ENCODE measurements at places on chromosomes 12 and 14.

- no peak for DNase-seq
These were observed 992.9 kb downstream of the GALC start for GRCh38 chr14:87000081-87000480.

DNA sequence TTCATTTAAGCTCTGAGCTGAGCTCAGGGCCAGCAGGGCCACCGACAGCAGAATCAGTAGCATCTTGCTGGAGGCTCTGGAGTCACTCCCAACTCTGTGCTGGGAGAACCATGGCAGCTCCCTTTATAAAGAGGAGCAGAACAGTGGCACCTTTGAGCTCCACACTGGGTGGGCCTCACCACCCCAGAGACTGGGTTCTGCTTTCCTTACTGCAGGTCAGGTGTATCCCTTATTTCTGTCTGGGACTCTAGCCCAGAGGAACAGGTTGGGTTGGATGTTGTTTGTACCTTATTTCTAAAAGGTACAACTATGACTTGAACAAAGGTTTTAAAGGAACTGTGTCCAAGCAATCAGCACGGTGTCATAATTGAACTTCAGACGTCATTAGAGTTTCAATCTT, at the start of gene PRB3:
PRB3 (minus strand) TSS at position 101 of the 400 bp plus-strand sequence; CDS start at position 63, 38 bp downstream.
- DNase-seq: no peak

DNA sequence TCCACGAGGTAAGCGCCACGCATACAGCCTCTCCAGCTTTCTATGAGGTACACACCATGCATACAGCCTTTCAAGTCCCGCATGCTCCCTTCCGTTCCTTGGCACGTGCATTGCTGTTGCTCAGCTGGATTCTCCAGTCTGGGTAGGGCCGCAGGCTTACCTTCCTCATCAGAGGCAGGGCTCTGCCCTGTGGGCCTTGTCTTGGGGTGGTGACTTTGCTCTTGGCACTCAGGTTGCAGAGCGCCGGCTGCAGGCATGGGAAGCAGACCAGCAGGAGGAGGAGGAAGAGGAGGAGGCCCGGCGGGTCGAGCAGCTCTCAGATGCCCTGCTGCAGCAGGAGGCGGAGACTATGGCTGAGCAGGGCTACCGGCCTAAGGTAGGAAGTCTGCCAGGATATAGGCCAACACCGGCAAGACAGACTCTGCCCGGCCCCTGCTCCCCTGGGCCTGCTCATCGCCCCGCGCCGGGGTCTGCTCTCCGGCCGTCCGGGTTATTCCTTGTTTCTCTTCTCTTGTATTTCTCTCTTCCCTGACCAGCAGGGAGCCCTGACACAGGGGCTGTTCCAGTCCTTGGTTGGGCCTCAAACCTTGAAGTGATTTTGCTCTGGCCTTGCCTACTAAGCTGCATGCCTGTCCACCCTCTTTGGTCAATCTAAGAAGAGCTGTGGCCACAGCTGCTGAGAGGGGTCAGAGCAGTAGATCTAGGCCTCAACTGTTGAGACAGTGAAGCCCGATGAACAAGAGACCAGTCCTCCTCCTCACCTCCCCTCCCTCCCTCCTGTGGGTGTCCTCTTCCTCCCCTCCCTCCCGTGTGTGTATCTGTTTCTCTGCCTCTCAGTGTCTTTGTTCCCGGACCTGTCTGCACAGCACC, 15.3 kb downstream of the TCHP start:
- DNase-seq: no peak

DNA sequence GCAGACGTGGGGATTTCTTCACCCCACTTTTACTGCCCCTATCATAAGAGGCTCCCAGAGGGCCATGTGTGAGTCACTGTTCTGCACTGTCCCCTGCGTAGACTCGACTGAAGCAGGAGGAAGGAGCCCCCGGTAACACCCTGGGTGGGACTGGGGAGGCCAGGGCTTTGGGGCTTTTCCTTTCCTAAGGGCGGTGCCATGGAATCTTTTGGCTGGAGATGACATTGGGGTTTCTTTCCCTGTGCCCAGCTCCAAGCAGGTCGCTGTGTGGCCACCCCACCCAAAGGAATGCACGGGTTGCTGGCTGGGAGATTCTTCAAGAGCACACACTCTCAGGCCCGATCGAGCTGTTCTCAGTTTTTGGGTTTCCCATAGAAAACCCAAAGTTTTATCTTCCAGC, 62.3 kb upstream of the RIN3 start:
- no peak for DNase-seq

DNA sequence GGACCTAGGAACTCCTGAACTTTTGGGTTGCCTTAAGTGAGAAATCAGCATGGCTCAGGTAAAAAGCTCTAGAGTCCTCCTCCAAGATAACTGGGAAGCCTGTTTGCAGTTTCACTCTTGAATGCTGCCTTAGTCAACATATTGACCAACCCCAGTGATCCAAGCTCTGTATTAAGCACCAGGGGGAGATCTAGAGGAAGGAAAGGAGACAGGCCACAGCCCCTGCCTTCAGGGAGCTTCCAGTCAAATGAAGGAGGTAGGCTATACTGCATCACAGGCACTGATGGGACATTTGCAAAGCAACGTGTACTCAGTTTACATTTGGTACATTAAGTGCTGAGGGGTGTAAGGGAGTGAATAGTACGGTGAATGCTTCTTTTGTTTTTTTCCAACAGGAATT, 1.2 kb upstream of the CSAD start:
- DNase-seq: no peak

GRCh38 chr12:28539691-28540323, 349.6 kb downstream of the CCDC91 start:
- DNase-seq: no peak

- no peak for DNase-seq
These were observed 16.1 kb upstream of the NXPH4 start for GRCh38 chr12:57200497-57200896.

GRCh38 chr12:55703901-55704761, 3.6 kb downstream of the ITGA7 start:
- DNase-seq: no peak

DNA sequence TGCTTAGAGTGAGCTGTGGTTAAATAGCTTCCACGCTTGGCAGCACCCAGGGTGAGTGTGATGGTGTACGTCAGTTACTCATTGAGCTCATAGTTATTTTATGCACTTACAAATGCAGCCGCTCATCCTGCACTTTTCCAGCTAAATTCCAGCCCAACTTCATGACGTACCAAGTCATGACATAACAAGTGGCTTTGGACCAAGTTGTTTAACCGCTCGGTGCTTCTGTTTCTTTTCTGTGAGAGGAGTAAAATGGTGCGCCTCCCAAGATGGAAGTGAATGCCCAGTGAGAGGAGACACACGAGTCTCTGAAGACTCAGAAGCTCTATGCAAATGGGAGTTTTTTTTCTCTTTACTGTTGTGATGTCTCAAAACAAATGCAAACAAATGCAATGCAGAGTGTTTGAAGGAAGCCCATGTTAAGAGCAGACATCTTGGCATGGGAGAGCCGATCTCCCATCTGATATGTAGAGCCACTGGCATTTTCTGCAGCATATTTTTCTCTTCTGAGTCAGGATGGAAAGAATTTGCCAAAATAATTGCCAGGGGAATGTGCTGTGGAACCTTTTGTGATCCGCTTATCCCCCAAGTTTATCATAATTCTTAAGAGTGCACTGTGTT, 72.2 kb downstream of the FBXW8 start:
- no peak for DNase-seq

- DNase-seq: no peak
These were observed 16.3 kb downstream of the YAF2 start for GRCh38 chr12:42221726-42222125.

DNA sequence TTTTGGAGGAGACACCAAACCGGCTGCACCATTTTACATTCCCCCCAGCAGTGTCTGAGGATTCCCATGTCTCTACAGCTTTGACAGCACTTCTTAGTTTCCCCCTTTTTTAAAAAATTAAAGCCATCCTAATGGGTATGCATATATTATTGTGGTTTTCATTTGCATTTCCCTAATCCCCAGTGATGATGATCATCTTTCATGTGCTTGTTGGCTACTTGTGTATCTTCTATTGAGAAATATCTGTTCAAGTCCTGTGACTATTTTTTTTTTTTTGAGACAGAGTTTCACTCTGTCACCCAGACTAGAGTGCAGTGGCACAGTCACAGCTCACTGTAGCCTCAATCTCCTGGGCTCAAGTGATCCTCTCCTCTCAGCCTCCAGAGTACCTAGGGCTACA, 23.2 kb upstream of the ASPG start:
- no peak for DNase-seq

DNA sequence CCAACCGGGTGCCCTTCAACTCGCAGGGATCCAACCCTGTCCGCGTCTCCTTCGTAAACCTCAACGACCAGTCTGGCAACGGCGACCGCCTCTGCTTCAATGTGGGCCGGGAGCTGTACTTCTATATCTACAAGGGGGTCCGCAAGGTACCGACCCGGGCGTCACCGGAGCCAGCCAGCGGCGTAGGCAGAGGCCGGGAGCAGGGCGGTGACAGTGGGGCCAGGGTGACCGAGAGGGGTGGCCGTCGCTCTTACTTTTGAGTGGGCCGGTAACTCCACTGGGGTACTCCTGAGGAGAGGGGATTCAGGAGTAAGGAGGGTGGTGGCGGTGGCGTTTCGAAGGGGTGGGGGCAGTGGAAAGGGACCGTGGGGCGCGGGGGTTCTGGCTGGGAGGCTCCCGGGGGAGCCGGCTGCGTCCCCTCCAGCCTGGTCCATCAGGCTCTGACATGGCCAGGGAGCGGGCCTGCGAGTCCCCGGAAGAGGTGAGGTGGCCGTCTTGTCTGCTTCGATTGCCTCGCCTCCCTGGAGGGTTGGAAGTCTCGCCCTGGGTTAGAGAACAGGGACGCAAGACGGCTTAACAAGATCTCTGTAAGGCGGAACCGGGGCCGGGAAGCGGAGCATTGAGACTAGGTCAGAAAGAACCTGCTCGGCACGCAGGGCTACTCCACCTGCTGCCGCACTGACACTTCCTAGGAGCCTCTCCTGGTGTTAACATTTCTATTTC, 491 bp downstream of the WDR20 start:
- DNase-seq: peak; percentile 33

GRCh38 chr14:38490273-38490672, 234.4 kb upstream of the CLEC14A start:
- no peak for DNase-seq

DNA sequence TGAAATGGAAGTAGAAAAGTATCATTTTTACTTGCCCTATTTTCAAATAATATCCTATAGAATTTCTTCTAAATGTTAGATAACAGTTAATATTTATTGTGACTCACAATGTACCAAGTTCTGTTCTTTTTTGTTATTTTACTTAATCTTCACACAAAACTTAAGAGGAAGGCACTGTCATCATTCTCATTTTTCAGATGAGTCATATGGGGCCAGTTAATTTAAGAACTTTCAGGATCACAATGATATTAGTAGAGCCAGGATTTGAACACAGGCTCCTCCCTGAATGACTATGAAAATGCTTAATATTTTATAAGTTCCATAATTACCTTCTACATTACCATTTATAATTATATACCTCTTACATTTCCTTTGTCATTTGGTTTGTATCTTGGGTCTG, 10.4 kb upstream of the TMEM260 start:
- no peak for DNase-seq

GRCh38 chr12:127811988-127812387, 455.0 kb upstream of the TMEM132C start:
- no peak for DNase-seq

- DNase-seq: no peak
These were observed 35.8 kb upstream of the DICER1 start for GRCh38 chr14:95193081-95193480.

DNA sequence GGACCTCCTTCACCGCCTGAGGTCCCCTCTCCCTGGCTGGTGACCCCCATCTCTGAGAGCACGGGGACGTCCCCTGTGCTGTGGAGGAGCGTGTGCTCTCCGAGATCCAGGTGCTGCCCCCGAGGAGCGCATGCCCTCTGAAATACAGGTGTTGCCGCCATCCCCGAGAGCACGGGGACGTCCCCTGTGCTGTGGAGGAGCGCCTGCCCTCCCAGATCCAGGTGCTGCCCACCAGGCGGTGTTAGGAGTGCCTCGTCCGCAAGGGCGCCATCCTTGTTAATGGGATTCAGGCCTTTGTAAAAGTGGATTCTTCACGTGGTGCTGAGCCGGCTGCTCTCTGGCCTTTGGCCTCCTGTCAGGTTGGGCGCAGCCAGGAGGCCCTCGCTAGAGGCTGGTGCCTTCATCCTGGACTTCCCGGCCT, 10.1 kb downstream of the NOC4L start:
- DNase-seq: no peak

DNA sequence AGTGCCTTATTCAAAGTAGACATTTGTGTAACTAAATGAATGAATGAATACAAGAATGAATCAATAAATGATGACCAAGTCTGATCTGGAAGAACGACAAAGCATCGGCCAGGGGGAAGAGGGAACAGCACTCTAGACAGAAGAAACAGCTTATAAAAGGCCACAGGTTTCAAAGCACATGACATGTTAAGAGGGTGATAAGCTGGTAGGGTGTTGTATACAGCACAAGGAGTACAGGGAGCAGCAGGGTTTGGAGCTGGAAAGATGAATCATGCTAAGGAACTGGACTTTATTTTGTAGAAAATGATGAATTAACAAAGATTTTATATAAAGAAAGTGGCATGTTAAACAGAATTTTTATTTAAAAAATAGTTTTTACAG, 302.5 kb downstream of the NUAK1 start:
- DNase-seq: no peak

- DNase-seq: no peak
These were observed 203.7 kb downstream of the PTPRO start for GRCh38 chr12:15526033-15526432.

DNA sequence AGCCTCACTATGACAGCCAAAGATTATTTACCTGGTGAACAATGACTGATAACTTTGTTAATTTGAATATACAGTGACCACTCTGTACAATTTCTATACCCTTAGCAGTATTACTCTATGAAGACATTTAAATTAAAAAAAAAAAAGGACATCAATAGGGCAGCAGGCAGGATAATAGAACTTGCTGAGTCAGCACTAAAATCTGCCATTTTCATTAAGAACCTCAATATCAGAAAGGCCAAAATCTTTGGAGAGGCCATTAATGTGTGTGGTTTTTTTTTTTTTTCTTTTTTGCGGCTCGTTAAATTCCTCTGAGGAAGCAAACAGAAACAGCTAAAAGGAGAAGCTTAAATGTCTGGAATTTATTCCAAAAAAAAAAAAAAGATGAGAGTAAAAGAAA, 73.7 kb downstream of the FOXN3 start:
- no peak for DNase-seq

DNA sequence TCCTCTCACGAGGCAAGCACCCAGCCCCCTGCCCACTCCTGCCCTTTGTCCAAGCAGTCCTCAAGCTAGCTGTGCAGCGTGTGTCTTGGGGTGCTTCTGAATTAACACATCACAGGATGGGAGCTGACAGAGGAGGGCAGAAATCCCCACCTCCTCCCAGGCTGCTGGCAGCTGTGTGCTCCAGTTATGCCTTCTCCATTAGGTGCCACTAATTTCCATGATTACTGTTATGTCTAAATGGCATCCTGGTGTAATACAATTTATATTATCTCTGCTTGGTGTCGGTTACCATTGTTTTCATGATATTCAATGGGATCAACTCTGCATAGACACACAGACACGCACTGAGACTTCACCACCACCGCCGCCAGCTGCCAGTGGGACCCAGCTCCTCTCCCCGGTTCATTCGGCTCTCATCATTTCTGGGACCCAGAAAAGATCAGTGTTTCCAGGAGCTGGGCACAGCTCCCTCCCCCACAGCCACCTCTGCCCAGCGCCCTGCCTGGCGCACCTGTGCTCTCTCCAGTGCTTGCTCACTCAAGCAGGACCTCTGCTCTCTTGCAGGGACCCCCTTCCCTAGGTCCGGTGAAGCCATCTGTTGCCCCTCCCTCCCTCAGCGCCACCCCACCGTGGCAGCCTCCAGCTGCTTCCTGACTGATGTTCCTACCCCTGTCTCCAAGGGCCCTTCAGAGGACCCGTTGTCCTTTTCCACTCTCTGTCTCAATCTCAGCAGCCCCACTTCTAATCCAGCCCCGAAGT, 167.5 kb upstream of the FKBP4 start:
- DNase-seq: no peak

GRCh38 chr12:85392508-85392907, 112.5 kb downstream of the ALX1 start:
- no peak for DNase-seq

Data from stimulated activated naive CD4-positive, alpha-beta T cell (primary cell).